K562 (cell line): ENCODE measurements at places on chromosomes 4 and X.

DNA sequence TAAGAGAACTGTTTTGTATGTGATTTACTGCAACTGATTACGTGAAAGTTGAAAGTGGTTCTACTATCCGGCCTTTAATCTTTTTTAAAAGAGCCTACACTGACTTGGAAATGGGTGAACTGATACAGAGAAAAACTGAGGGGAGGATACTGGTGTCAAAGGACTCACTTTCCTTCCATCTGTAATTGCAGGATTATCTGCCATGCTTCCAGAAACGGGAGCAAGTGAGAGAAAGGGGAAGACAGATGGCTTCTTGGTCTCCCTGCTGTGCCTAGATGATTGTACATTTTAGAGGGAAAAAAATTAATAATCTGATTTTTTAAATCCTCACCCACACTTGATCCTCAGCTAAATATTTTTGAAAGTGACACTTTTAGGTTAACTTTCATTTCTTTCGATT, 88.3 kb upstream of the GRID2 start:
- no peak overlapping the region for H3K27ac ChIP-seq
- H3K4me3 ChIP-seq = no peak overlapping the region
- H3K4me1 ChIP-seq = no peaks in the 10 kb centered on the region

DNA sequence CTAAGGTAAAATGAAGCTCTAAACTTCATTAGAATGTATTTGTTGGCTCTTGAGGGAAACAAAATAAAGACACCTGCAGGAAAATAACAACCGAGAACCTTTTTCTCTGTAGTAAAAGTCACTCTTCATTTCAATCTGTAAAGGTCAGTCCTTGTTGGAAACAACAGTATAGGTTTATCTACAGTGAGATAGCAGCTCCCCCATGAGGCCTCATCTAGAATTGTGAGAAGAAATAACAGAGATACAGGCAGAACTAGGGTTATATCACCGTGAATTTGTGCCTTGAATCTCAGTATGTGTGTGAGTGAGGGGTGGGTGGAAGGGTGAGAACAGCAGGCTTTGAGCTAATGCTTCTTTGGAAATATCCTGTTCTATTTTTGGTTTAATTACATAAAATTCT, 107.8 kb upstream of the FMR1 start:
- H3K27me3 ChIP-seq = no peaks in the 10 kb centered on the region
- H3K4me3 ChIP-seq = no peak overlapping the region
- H3K27ac ChIP-seq = no peak overlapping the region
- no peaks in the 10 kb centered on the region for H3K36me3 ChIP-seq
- no peaks in the 10 kb centered on the region for H3K4me1 ChIP-seq
- DNase-seq = peak; percentile 5

GRCh38 chr4:10529291-10530136, 72.3 kb upstream of the ZNF518B start:
- no peak overlapping the region for H3K27ac ChIP-seq
- no peak overlapping the region for H3K4me3 ChIP-seq
- no peak for DNase-seq

DNA sequence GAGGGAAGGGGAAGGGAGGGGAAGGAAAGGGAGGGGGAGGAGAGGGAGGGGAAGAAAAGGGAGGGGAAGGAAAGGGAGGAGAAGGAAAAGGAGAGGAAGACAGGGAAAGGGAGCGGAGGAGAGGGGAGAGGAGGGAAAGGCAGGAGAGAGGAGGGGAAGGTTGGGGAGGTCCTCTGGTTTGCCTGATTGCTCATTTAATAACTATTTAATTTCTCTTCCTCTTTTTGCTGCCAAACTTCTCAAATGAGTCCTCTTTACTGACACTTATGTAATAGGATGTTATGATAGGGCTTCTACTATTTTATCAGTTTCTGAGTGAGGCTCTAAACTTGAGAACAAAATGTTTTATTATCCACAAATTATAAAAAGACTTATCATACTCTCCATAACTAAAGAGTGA, 35.4 kb upstream of the PPA2 start:
- H3K4me1 ChIP-seq = no peaks in the 10 kb centered on the region
- no peak overlapping the region for H3K4me3 ChIP-seq
- no peaks in the 10 kb centered on the region for H3K27me3 ChIP-seq
- H3K27ac ChIP-seq = no peak overlapping the region

DNA sequence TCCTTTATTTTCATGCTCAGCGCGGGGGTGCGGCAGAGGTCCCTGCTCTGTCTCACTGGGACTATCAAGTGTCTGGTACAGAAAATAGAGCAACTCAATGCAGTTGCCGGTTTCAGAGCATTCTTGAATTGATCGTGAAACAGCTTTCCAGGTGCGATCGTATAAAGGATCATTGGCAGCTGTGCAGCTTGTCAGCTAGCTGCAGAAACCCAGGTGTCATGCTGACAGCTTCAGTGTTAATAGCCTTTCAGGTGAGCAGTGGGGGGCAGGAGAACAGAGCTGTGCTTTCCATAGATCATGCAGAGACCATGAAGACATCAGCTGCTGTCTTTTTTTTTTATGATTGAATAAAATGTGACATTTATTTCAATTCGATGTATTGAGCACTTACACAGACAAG, 583.9 kb downstream of the NLGN4X start:
- no peak overlapping the region for H3K27ac ChIP-seq
- H3K36me3 ChIP-seq = no peaks in the 10 kb centered on the region
- H3K4me1 ChIP-seq = no peaks in the 10 kb centered on the region
- H3K27me3 ChIP-seq = no peaks in the 10 kb centered on the region
- no peak overlapping the region for H3K4me3 ChIP-seq

GRCh38 chrX:133405498-133406185, 9.6 kb downstream of the GPC4 start:
- no peaks in the 10 kb centered on the region for H3K36me3 ChIP-seq
- no peak overlapping the region for H3K27ac ChIP-seq
- no peaks in the 10 kb centered on the region; the same call in 2 of the 3 replicates for H3K4me1 ChIP-seq
- DNase-seq = no peak

- H3K27ac ChIP-seq = no peak overlapping the region
- no peaks in the 10 kb centered on the region for H3K4me1 ChIP-seq
- no peak for DNase-seq
- H3K4me3 ChIP-seq = no peak overlapping the region
- no peaks in the 10 kb centered on the region for H3K36me3 ChIP-seq
Measured at GRCh38 chr4:142081025-142081424, 444.6 kb downstream of the IL15 start.

DNA sequence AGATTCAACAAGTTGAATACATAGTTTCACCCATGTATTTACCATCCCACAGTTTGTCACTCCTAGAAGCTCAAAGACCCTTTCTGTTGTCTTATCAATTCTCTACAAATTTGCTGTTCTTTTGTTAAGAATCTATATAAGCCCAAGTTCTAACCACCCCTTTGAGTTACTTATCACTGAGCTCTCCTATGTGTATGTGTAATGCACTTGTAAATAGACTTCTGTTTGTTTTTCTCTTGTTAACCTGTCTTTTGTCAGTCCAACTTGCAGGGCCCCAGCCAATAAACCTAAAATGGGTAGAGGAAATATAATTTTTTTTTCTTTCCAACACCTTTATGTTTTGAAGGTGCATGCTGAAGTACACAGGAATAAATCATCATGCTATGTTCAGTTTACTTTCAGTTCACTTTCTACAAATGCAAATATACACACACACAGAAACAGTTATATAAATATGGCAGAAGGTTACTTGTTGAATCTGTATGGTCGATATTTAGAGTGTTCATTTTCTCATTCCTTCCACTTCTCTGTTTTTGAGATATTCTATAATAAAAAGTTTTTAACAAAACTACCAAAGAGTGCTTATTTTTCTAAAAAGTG, 22.3 kb upstream of the CLOCK start:
- no peak overlapping the region for H3K4me3 ChIP-seq
- peaks cover 4% of the 10 kb centered on the region; the same call in 1 of the 3 replicates for H3K4me1 ChIP-seq
- no peak for DNase-seq
- H3K27ac ChIP-seq = no peak overlapping the region

DNA sequence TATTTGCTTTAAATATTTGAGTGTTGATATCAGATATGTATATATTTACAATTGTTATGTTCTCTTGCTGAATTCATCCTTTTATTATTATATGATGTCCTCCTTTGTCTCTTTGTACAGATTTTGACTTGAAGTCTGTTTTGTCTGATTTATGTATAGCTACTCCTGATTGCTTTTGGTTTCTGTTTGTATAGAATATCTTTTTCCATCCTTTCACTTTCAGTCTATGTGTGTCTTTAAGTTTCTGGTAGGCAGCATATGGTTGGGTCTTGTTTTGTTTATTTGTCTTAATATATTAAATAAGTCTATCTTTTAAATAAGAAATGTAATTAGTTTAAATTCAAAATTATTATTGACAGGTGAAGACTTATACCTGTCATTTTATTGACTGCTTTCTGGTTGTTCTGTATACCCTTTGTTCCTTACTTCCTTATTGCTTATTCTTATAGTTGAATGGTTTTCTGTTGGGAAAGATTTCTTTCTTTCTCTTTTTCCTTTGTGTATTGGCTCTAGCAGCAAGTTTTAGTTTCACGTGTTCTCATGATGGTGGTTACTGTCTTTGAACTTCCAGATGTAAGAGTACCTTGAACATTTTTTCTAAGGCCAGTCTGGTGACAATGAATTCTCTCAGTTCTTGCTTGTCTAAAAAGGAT, 31.1 kb downstream of the RAB28 start:
- H3K27ac ChIP-seq = no peak overlapping the region
- no peak overlapping the region for H3K4me3 ChIP-seq
- no peaks in the 10 kb centered on the region for H3K27me3 ChIP-seq
- no peaks in the 10 kb centered on the region for H3K4me1 ChIP-seq
- H3K36me3 ChIP-seq = peaks cover 15% of the 10 kb centered on the region; the same call in 2 of the 3 replicates
- DNase-seq = no peak

DNA sequence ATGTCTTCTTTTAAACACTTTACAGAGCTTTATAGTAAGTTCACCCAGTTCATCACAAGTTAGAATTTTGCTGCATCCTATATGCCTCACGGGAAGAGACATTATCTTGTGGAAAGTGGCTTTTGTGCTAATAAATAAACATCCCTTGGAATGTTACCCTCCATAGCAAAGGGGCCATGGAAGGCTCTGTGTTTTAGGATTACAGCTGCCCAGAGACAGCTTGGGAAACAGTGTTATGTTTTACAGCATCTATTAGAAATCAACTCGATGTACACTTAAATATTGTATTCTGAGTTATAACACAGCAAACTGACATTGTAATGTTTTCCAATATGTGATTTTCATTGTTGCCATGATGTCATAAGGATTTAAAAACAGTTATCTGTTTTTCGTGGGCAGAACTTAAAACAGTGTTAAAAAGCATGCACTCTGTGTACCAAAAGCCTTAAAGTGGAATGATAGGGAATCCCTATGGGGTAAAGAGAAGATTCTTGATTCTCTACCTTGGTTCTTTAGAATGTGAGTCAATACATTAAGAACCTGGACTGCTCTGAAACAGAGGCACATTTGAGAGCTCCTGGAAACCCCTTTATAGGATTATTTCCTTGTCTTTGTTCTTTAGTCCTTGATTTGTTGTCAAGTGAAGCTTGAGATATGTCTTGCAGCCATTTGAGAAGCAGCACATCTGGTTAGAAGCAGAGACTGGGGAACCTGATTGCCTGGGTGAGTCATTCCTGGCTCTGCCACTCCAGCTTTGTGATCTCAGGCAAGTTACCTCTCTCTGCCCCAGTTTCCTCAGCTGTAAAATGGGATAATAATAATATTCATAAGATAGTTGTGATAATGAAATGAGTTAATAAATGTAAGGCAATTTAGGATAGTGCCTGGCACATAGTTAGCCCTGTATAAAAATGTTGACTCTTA, 41.6 kb downstream of the ARHGAP10 start:
- H3K4me3 ChIP-seq = no peak overlapping the region
- no peaks in the 10 kb centered on the region for H3K4me1 ChIP-seq
- no peak overlapping the region for H3K27ac ChIP-seq
- peaks cover 8% of the 10 kb centered on the region for H3K27me3 ChIP-seq
- no peaks in the 10 kb centered on the region for H3K36me3 ChIP-seq
- DNase-seq = no peak

DNA sequence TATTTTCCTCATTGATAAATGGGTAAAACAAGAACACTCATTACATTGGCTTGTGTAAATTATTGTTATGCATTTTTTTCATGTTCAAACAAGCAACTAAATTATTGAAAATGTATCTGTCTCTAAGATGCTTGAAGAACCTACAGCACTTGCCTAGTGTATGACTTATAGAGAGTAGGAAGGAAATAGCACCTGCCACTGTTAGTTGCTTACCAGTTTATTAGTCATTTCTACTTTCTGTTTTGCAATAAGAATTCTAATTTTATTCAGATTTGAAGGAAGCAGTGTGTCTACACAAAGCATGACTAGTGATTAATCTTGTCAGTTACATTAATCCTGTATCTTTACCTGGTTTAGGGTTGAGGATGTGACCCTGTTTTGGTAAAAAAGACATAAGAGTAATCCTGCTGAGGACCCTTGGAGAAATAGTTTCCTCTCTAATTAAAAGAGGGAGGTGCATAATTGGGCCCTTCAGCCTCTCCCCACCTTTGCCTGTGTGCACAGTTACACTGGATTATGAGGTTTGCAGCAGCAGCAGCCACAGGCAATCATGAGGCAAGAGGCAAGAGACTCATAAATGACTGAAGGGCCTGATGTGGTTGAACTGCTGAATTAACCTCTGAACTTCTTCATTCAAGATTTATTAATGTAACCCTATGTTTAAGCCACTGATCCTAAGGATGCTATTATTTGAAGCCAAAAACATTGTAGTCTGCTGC, 1202.1 kb downstream of the ADGRL3 start:
- no peaks in the 10 kb centered on the region for H3K27me3 ChIP-seq
- H3K4me1 ChIP-seq = no peaks in the 10 kb centered on the region
- H3K36me3 ChIP-seq = no peaks in the 10 kb centered on the region
- H3K4me3 ChIP-seq = no peak overlapping the region

GRCh38 chr4:163484906-163485305, 9.6 kb upstream of the TMA16 start:
- no peak overlapping the region for H3K4me3 ChIP-seq
- H3K36me3 ChIP-seq = no peaks in the 10 kb centered on the region
- no peaks in the 10 kb centered on the region for H3K4me1 ChIP-seq
- H3K27me3 ChIP-seq = no peaks in the 10 kb centered on the region
- DNase-seq = peak; percentile 55

GRCh38 chrX:100863326-100863864, 10.8 kb downstream of the NOX1 start:
- H3K27me3 ChIP-seq = no peaks in the 10 kb centered on the region; the same call in 2 of the 3 replicates
- no peak for DNase-seq
- H3K36me3 ChIP-seq = no peaks in the 10 kb centered on the region
- H3K4me3 ChIP-seq = no peak overlapping the region
- H3K27ac ChIP-seq = no peak overlapping the region

DNA sequence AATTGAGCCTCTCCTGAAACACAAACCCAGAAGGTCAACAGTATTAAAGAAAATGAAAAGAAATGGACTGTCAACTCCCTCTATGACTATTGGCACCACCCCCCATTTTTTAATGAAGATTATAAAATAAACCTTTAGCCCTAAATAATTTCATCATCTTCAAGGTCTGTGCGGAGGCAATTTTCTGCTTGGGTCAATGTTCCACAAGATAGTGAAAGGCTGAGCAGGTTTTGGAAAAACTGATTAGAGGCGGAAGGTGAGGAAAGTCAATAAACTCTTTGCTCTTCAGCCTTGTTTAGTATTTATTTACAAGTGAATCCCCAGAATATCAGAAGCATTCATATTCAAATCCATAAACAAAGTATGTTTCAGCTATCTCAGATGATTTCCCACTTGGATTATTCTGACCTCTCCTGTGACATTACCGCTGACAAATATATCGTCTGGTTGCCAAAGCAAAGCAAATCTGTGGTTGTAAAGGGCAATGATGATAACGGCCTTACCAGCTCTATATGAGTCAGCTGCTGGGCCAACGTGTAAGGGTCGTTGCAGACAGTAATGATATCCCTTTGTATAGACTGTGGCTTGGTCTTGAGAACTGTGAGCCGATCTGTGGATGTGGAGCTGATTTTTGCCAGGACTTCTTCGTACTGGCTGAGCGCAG, 24.0 kb downstream of the RASGEF1B start:
- H3K27ac ChIP-seq = no peak overlapping the region
- H3K4me1 ChIP-seq = no peaks in the 10 kb centered on the region
- no peaks in the 10 kb centered on the region for H3K27me3 ChIP-seq
- no peaks in the 10 kb centered on the region for H3K36me3 ChIP-seq
- DNase-seq = no peak
